Choroid plexus epithelial cell (primary cell): ENCODE measurements at places on chromosomes 5 and 9.

- no peak for DNase-seq
Observed at GRCh38 chr5:153516504-153517240, 26.2 kb downstream of the GRIA1 start.

DNA sequence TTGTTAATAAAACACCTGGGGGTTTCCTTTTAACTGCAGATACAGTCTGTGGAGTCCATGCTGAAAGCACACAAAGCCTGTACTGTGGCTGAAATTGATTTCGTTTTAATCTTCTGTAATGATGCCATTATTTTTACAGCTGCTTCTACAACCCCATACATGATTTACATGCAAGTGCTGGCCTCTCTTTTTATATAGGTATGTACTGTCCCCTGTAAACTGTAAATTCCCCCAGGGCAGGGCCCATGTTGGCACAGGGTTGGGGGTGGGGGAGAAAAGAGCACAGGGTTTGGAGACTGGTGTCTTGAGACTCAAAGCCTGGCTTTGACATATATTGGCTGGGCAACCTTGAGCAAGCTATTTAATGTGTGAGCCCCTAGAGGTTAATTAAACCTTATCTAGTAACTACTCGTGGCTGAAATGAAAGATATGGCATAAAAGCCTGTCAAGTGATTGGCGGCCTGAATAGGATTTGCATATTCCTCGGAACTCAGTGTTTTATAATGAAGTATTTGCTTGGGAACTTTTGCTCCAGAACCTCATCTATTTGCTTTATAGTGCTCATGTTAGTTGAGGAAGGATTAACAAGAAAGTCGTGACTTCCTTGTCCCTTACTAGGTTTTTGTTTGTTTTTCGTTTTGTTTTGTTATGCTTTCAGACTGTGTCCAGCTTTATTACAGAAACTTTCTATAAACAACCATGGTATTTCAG, 34.0 kb downstream of the KLF4 start:
- no peak for DNase-seq

DNA sequence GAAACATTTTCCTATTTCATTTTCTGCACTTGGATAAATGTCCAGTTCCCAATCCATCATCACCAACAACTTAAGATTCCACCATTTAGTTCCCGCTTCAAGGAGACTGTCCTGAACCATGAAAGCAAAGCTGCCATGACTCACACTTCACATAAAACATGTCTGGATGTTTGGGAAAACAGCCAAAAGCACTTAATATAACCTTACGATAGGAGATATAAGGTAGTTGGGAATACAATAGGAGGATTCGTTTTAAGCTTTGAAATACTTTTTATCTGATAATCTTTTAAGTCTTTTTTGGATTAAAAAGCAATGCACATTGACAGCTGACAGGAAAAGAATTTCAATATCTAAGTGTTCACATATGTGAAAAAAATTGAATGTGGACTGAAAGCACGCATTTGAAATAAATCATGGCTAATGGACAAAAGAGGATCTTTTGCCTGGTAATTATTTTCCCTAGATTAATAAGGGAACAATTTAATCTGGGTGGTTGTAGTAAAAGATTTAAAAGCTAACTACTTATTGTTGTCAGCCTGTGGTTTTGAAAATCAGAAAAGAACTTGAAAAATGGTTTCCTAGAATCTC, 17.3 kb upstream of the TGFBI start:
- peak; percentile 80 for DNase-seq

DNA sequence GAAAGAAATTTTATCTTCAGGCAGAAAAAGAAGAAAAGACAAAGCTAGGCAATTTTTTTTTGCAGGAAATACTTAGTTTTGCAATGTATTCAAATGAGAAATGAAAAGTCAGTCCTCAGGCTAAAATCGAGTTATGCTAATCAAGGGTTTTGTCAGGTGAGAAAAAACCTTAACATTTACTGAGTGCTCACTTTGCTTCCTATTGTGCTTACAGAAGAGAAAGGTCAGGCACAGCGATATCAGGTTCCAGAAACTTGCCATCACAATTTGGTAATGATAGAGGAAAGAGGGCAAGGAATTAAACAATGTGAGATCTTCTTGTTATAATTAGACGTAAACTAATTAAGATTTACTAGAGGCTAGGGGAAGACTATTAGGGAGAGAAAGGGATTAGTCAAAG, 431.7 kb upstream of the CTNND2 start:
- no peak for DNase-seq

DNA sequence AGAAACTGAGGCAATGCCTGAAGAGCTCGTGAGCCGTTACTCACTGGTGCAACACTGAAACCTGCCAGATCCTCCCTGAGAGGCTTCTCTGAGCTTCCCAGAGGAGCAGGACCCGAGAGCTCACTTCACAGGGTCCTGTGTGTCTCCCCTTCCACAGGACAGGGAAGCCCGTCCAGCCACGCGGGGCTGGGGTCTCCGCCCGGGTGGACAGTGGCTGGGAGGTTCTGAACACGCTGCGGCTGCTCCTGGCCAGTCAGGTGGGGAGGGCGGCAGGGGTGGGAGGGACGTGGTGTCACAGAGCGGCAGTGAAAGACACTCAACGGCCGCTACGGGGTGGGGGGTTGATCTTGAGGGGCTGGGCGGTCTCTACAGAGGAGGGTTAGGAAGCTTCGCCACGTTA, 290 bp upstream of the ZDHHC11 start:
- DNase-seq = no peak

DNA sequence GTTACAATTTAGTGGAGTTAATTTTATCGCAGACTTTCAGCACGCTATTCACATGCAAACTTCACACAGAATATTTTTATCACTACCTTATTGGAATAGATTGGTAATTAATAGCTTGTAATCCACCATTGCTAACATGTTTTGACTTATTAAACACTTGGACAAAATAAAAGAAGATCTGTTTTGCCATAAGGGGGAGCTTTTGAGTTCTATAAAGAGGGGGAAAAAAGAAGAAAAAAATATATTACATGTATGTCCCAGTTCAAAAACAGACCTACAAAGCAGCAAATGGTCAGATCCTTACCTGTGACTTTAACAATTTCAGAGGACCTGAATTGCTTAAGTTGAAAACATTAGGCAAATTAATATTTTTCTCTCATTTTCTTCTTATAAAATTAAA, 1.2 kb upstream of the PAPPA start:
- DNase-seq = peak; percentile 81

GRCh38 chr5:105088961-105089360, 1526.4 kb upstream of the NUDT12 start:
- peak; percentile 2 for DNase-seq

DNA sequence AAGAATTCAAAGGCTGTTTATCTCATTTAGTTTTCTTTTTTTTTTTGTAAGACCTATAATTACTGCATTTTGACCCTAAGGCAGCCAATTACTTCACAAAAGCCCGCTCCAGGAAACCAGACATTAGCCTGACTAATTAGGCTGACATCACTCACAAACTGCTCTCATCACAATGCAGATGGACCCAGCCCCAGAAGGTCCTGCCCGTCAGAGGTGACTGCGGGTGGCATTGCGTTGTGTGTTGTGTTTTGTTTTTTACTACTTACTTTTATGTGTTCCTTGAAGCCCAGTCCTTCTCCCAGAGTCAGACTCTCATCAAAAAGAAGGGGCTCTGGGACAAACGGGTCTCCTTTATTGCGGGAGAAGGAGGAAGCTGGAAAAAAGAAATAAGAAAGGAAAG, 172.2 kb downstream of the HSD17B3 start:
- DNase-seq = no peak

GRCh38 chr9:77938163-77938562, 93.4 kb downstream of the GNAQ start:
- DNase-seq = no peak

DNA sequence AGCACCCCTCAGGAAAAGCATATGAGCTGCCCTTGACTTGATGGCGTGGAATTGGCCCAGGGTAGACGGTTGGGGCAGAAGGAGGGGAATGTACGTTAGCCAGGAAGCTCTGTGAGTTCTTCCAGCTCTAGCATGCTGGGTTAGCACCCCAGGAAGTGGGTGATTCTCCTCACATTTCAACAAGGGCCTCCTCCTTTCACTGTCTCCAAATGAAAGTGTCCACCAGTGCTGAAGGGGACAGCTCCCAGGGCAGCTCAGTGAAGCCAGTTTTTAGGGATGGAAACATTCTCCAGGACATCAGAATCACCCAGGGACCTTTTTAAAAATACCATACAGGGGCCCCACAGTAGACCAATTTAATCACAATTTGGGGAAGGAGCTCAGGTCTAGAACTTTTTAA, 17.2 kb upstream of the AFAP1L1 start:
- peak; percentile 48 for DNase-seq
